Neural crest cell (in vitro differentiated cells): ENCODE measurements at places on chromosomes 3 and 15.

GRCh38 chr3:77460326-77460725 is 420.4 kb downstream of the ROBO2 start:
- no peak for DNase-seq

DNA sequence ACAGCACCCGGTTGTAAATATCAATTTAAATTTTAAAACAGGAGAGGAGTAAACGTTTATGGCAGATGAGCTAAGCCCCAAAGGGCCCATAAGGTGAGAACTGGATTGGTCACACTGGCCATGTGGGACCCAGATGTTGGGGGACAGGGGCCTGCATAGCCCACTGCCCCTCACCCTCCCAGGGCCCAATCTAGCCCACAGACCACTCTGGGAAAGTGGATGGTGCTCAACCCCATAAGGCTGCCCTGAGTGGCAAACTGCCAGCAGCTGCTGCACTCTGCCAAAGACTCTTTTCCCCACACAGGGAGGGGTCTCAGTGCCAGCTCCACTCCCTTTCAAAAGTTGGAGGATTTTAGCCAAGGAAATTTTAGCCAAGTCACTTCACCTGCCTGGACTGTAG is 42.5 kb downstream of the CCDC12 start:
- no peak for DNase-seq

DNA sequence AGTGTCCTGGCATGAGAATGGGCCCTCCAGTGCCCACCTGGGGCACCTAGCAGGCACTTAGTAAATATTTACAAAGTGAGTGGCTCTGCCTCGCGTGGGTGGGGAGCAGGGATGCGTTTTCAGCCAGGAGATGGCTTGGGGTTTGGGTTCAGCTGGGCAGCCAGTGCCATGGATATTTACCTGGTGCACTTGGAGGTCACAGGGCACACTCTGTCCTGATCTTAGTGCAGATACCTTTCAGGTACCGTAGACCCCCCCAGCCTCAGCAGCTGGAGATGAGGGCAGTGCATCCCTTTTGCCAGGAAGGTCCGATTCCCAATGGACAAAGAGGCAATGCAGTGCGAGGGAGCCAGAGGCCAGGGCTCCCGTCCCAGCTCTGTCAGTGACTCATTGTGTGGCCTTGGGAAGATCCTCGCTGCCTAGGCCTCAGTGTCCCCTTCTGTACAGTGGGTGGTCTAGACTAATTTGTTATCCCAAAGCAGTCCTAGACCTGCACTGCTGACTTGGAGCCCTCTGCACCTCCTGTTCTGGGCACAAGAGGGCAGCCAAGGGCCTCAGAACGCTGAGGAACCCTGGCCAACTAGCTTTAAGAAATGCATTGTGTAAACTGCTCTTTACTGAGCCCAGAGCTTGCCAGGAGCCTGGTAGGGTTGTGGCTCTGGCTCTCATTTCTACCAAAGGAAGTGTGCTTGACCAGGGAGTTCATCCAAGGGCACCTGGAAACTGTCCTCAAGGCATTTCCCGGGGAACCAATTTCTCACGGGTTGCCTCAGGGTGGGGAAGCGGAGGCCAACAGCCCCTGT is 16.0 kb downstream of the HDAC11 start:
- DNase-seq, result peak; percentile 76

DNA sequence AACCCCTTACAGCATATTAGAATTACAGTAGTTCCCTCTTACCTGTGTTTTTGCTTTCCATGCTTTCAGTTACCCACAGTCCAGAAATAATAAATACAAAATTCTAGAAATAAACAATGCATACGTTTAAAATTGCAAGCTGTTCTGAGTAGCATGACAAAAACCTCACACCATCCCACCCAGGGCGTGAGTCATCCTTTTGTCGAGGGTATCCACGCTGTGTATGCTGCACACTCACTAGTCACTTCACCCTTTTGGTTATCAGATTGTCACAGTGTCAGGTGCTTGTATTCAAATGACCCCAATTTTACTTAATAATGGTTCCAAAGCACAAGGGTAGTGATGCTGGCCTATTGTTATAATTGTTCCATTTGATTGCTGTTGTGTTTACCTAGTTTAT is 72.5 kb upstream of the P3H2 start:
- no peak for DNase-seq

GRCh38 chr3:85821130-85821756 is 862.5 kb downstream of the CADM2 start:
- peak; percentile 31 for DNase-seq

DNA sequence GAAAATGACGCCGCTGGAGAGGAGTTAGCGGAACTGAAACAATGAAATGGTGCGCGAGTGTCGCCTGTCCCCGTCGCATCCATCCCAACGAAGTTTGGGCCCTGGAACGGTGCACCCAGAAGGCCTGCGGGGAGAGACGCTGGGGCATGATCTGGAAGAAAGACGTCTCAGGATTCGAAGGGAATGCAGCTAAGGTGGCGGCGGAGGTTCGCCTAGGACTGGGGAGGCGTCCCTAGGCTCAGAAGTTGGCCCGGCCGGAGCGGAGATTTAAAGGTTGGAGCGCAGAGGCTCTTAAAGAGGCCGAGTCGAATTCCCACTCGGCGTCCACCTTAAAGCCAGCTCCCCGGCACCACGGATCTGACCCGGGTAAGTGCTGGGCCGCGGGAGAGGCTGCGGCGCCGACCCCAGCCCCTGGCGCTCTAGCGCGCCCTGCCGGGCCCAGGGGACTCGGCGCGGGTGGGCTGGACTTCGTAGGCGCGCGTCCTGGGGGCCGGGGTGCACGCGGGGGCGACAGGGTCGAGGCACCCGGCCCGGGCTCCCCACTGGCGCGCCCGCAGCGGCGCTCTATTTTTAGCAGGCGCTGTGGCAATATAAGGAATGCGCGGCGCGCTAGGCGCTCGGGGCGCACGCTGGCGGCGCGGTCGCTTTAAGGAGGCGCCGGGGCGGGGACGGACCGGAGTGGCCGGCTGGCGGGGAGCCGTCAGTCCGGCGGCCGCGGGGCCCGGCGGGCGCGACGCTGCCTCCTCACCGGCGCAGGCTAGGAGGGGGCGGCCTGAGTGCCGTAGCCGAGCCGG is at the start of gene MRAS:
TSS of gene MRAS (plus strand) at position 620 of the 794 bp plus-strand sequence. CDS start 24,305 bp downstream, outside the sequence.
- peak; percentile 63 for DNase-seq

- DNase-seq, result peak; percentile 20
These were observed 54.2 kb upstream of the TMCO5A start for GRCh38 chr15:37880009-37880834.
